RWPE2 (cell line): ENCODE measurements at places on chromosomes 5 and 9.
A peak's percentile ranks its signal among the peaks of the same experiment; 100 is the strongest.

GRCh38 chr5:102874054-102874453 is 118.9 kb downstream of the PAM start:
- no peak overlapping the region for H3K27ac ChIP-seq
- no peak overlapping the region for H3K4me3 ChIP-seq
- DNase-seq: no peak
- H3K36me3 ChIP-seq: peaks cover 8% of the 10 kb centered on the region; the same call in 1 of the 2 replicates

DNA sequence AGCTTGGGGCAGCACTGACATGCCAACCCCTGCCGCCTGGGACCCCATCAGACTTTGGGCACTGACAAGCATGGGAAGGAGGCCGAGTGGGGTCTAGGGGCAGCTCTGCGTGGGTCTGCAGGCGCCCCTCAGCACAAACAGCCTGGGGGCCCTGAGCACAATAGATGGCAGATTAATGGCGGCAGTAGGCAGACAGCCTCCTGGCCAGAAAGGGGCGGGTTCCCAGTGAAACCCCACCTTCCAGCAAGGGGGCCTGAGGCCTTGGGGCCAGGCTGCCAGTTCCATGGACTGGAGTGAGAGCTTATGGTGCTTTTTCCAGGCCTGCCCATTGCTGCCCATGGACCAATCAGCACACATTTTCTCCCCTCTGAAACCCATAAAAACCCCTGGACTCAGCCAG is 2031.2 kb downstream of the EFNA5 start:
- DNase-seq: no peak
- H3K36me3 ChIP-seq: no peaks in the 10 kb centered on the region
- no peaks in the 10 kb centered on the region for H3K27me3 ChIP-seq

DNA sequence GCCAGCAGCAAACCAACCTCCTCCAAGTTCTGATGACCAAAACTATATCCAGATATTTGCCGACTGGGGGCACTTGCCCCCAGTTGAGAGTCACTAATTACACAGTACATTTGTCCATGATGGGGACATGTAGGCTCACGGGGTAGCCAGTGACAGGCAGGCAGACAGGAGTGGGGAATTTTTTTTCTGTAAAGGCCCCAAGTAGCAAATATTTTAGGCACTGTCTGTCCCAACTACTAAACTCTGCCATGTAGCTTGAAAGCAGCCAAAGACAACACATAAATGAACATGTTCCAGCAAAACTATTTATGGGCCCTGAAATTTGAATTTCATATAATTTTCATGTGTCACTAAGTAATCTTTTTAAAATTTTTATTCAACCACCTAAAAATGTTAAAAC is 80.7 kb downstream of the GRIA1 start:
- no peak for DNase-seq
- no peaks in the 10 kb centered on the region for H3K27me3 ChIP-seq
- H3K36me3 ChIP-seq: no peaks in the 10 kb centered on the region
- H3K4me1 ChIP-seq: no peaks in the 10 kb centered on the region
- H3K27ac ChIP-seq: no peak overlapping the region

- DNase-seq: no peak
- H3K36me3 ChIP-seq: no peaks in the 10 kb centered on the region
- peaks cover 33% of the 10 kb centered on the region for H3K4me1 ChIP-seq
- H3K27me3 ChIP-seq: no peaks in the 10 kb centered on the region
- no peak overlapping the region for H3K4me3 ChIP-seq
These were observed 64.6 kb upstream of the PLPP1 start for GRCh38 chr5:55599148-55600050.

- no peaks in the 10 kb centered on the region for H3K27me3 ChIP-seq
- H3K36me3 ChIP-seq: no peaks in the 10 kb centered on the region
- no peak overlapping the region for H3K4me3 ChIP-seq
- H3K4me1 ChIP-seq: peaks cover 12% of the 10 kb centered on the region
- no peak overlapping the region for H3K27ac ChIP-seq
- DNase-seq: no peak
These were observed 31.0 kb downstream of the GADD45G start for GRCh38 chr9:89635816-89636215.

DNA sequence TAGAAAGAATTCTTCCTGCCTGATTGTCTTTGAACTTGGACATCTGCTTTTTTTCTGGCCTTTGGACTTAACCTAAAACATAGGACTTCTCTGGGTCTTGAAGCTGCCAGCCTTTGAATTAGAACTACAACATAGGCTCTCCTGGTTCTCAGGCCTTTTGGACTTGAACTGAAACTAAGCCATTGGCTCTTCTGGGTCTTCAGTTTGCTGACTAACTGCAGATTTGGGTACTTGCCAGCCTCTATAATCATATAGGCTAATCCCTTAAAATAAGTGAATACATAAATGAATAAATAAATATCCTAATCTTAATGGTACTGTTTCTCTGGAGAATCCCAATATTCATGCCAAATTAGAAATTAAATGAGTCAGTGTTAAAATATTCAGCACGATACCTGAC is 473.4 kb upstream of the PAPPA start:
- no peak for DNase-seq
- no peak overlapping the region for H3K4me3 ChIP-seq
- H3K27ac ChIP-seq: no peak overlapping the region
- no peaks in the 10 kb centered on the region for H3K27me3 ChIP-seq
- no peaks in the 10 kb centered on the region; the same call in 1 of the 2 replicates for H3K36me3 ChIP-seq
- H3K4me1 ChIP-seq: no peaks in the 10 kb centered on the region

GRCh38 chr5:42606464-42606869 is 150.2 kb upstream of the CCDC152 start:
- no peak overlapping the region for H3K4me3 ChIP-seq
- H3K27ac ChIP-seq: no peak overlapping the region
- H3K36me3 ChIP-seq: no peaks in the 10 kb centered on the region
- no peaks in the 10 kb centered on the region for H3K4me1 ChIP-seq
- DNase-seq: no peak

GRCh38 chr5:78805474-78806124 is 157.0 kb upstream of the LHFPL2 start:
- H3K4me1 ChIP-seq: peaks cover 7% of the 10 kb centered on the region
- no peak for DNase-seq
- H3K27me3 ChIP-seq: no peaks in the 10 kb centered on the region
- H3K27ac ChIP-seq: no peak overlapping the region
- H3K36me3 ChIP-seq: no peaks in the 10 kb centered on the region

DNA sequence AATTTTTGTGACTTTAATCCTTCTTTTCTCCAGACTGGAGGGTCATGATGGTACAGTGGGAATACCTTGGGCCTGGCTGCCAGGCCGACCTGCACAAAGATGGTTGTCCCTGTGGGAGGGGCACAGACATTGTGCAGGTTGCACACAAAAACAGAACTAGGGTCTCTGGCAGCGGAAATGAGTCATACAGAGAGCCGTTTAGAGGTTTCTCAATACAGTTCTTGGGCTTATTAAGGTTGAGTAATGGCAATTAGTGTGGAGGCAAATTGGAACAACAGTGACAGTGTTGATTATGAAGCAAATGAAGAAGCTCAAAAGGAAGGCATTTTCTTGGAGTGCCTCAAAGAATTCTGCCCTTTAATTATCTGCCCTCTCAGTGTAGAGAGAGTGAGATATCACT is 173.6 kb downstream of the TENT4A start:
- peaks cover 5% of the 10 kb centered on the region for H3K27me3 ChIP-seq
- no peak overlapping the region for H3K27ac ChIP-seq
- H3K36me3 ChIP-seq: no peaks in the 10 kb centered on the region

DNA sequence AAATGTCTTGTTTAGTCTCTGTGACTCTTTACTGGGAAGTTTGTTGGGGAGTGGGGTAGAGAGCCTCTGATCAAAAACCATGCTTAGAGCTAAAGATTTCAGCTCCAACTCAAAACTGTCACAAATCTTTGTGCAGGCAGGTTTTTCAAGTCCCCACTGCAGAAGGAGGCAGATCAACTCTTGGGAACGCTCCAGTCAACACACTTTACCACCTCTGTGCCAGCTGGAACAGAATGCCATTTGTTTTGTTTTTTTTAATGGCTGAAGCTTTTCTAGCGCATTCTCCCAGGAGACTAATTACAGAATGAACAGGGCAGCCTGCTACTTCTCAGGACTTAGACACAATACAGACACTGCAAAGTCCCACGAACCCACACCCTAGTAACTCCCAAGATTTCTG is 17.9 kb upstream of the LHX6 start:
- no peaks in the 10 kb centered on the region for H3K27me3 ChIP-seq
- peak overlapping the region; percentile 99 for H3K27ac ChIP-seq
- H3K4me3 ChIP-seq: no peak overlapping the region

GRCh38 chr9:129712634-129713401 is 40.0 kb downstream of the PTGES start:
- H3K4me1 ChIP-seq: no peaks in the 10 kb centered on the region
- H3K27me3 ChIP-seq: no peaks in the 10 kb centered on the region
- no peak overlapping the region for H3K4me3 ChIP-seq
- H3K27ac ChIP-seq: no peak overlapping the region
- no peak for DNase-seq
- H3K36me3 ChIP-seq: no peaks in the 10 kb centered on the region

DNA sequence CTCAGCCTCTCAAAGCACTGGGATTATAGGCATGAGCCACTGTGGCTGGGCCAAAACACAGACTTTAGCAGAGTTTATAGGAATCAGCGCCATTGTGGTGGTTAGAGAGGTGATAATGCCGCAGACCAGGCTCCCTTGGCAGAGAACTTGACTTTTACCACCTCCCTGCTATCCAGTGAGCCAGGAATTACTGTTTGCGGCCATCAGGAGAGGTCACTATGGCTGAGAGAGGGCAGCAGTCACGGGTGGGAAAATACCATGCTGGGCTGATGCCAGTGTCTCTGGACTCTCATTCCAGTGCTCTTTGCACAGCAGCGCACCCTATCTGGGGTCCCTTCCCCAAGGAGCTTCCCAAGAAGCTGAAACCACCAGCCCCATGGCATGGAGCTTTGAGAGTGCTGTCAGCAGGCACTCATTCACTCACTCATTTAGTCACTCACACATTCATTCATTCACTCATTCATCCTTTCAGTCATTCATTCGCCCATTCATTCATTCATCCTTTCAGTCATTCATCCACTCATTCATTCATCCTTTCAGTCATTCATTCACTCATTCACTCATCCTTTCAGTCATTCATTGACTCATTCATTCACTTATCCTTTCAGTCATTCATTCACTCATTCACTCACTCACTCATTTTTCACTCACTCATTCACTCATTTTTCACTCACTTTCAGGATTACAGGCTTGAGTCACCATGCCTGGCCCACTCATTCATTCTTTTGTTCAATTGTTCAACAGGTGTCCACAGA is 27.3 kb upstream of the RNU6ATAC start:
- H3K27me3 ChIP-seq: no peaks in the 10 kb centered on the region
- DNase-seq: no peak
- H3K27ac ChIP-seq: no peak overlapping the region
- H3K36me3 ChIP-seq: no peaks in the 10 kb centered on the region
- no peaks in the 10 kb centered on the region for H3K4me1 ChIP-seq
- H3K4me3 ChIP-seq: no peak overlapping the region

DNA sequence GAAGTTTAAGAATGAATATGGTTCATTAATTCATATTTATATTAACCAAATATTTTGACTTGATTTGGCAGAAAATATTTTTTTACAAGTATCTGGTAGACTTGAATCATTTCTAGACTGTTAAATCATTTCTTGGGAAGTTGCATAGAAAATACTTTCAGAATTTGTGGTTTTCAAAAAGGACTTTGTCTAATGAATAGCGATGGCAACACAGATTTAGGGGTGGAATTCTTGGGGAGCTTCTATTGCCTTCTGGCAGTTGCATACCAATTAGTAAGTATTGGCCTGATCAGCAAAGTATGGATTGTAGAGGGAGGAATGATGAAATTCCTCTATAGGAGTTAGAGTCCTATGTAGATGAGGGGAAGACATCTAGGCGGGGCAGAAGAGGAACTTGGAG is 68.6 kb upstream of the CKMT2 start:
- no peak for DNase-seq
- no peaks in the 10 kb centered on the region for H3K27me3 ChIP-seq
- no peaks in the 10 kb centered on the region for H3K36me3 ChIP-seq
- H3K27ac ChIP-seq: no peak overlapping the region

DNA sequence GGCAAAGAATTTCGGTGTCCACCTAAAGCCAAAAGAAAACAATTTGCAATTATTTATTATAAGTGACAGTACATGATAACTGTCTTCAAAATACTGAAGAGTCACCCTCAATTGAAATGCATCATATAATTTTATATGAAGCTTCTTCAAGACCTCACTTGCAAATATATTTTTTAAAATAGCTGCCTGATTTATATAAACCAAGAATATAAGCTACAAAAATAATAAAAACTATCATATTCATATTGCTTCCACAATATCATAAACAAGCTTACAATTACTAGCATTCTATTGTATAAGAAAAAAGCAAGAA is 144.1 kb downstream of the CETN3 start:
- peaks cover 2% of the 10 kb centered on the region for H3K27me3 ChIP-seq
- H3K4me1 ChIP-seq: no peaks in the 10 kb centered on the region
- no peaks in the 10 kb centered on the region for H3K36me3 ChIP-seq
- no peak for DNase-seq

- H3K36me3 ChIP-seq: no peaks in the 10 kb centered on the region; the same call in 1 of the 2 replicates
- no peak for DNase-seq
- no peak overlapping the region for H3K4me3 ChIP-seq
- H3K27me3 ChIP-seq: no peaks in the 10 kb centered on the region
- H3K4me1 ChIP-seq: peaks cover 18% of the 10 kb centered on the region
These were observed 144.1 kb downstream of the MAT2B start for GRCh38 chr5:163649514-163649913.

DNA sequence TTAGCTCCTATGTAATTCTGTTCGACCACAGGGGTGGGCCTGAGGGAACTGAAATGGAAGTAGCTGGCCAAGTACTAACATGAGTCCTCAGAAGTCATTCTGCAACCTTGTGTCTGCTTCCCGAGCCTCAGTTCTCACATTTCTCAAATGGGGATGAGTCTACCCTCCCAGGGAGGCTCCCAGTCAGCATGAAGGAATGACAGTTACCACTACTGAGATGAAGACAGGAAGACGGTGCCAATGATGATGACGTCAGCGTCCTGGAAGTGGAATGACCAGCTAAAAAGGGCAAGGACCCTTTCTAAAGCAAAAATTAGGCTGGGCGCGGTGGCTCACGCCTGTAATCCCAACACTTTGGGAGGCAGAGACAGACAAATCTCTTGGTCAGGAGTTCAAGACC is 6.8 kb downstream of the PIP5KL1 start:
- H3K36me3 ChIP-seq: no peaks in the 10 kb centered on the region
- no peak overlapping the region for H3K4me3 ChIP-seq
- H3K27me3 ChIP-seq: no peaks in the 10 kb centered on the region
- DNase-seq: no peak
- H3K27ac ChIP-seq: peak overlapping the region; percentile 59

GRCh38 chr5:14280294-14280854 is 137.2 kb downstream of the TRIO start:
- H3K4me1 ChIP-seq: peaks cover 7% of the 10 kb centered on the region
- H3K36me3 ChIP-seq: peaks cover 46% of the 10 kb centered on the region
- DNase-seq: no peak
- H3K27ac ChIP-seq: no peak overlapping the region

- no peaks in the 10 kb centered on the region for H3K27me3 ChIP-seq
- H3K27ac ChIP-seq: no peak overlapping the region
- H3K4me1 ChIP-seq: peaks cover 8% of the 10 kb centered on the region
- no peak for DNase-seq
These were observed 8.4 kb downstream of the FNBP1 start for GRCh38 chr9:130034570-130034969.
